ENCODE measurements at places on chromosomes 7 and 10.

GRCh38 chr10:92590623-92591549 lies 2.0 kb upstream of the KIF11 start:
- DNase-seq = peak; percentile 21

- DNase-seq = no peak
Observed at GRCh38 chr7:50285269-50285668, 19.2 kb upstream of the IKZF1 start.

GRCh38 chr10:95236068-95236903 lies 42.2 kb downstream of the ACSM6 start:
- no peak for DNase-seq

- peak; percentile 51 for DNase-seq
Observed at GRCh38 chr7:6446838-6447580, 745 bp downstream of the DAGLB start.

GRCh38 chr10:43176271-43176670 lies 38.0 kb downstream of the CSGALNACT2 start:
- DNase-seq = no peak
